ENCODE measurements at places on chromosomes 13 and 19.
A peak's percentile ranks its signal among the peaks of the same experiment; 100 is the strongest.

DNA sequence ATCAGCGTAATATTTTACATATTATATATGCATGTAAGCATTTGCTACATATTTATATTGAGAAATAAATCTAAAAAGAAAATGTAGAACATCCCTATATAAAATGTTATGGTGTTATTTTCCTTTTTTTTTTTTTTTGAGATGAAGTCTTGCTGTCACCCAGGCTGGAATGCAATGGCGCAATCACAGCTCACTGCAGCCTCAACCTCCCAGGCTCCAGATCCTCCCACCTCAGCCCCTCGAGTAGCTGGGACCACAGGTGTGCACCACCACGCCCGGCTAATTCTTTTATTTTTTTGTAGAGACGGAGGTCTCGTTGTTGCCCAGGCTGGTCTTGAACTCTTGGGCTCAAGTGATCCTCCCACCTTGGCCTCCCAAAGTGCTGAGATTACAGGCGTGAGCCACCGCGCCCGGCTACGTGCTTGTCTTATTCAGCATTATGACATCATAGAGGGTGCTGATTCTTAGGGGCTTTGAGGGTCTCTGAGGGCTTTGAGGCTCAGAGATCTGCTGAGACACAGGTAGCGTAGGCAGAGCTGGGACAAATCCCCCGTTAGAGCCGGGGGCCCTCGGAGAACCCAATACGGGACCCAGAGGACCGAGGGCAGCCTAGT, 101.9 kb downstream of the GADD45B start:
- no peak for DNase-seq

- no peak for DNase-seq
Measured at GRCh38 chr13:84810781-84811180, 928.5 kb upstream of the SLITRK1 start.

- peak; percentile 29 for DNase-seq
Measured at GRCh38 chr13:37074703-37075102, 15.2 kb upstream of the SUPT20H start.

GRCh38 chr13:33310245-33311038, 24.9 kb upstream of the STARD13 start:
- no peak for DNase-seq

- DNase-seq: no peak
Measured at GRCh38 chr19:54616821-54617560, 13.3 kb upstream of the LILRB1 start.

GRCh38 chr19:7799640-7800355, 30.2 kb upstream of the EVI5L start:
- peak; percentile 75 for DNase-seq

GRCh38 chr13:40756042-40756441, 14.9 kb downstream of the MRPS31 start:
- DNase-seq: no peak

DNA sequence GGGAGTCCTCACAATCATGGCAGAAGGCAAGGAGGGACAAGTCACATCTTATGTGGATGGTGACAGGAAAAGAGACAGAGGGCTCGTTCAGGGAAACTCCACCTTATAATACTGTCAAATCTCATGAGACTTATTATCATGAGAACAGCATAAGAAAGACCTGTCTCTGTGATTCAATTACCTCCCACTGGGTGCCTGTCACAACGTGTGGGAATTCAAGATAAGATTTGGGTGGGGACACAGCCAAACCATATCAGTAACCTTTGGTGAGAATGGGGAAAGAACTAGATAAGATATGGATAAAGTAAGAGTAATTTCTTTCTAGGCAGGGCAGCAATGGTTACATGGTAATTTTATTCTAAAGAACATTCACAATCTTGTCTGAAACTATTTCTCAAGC, 344.9 kb upstream of the KLF12 start:
- no peak for DNase-seq

DNA sequence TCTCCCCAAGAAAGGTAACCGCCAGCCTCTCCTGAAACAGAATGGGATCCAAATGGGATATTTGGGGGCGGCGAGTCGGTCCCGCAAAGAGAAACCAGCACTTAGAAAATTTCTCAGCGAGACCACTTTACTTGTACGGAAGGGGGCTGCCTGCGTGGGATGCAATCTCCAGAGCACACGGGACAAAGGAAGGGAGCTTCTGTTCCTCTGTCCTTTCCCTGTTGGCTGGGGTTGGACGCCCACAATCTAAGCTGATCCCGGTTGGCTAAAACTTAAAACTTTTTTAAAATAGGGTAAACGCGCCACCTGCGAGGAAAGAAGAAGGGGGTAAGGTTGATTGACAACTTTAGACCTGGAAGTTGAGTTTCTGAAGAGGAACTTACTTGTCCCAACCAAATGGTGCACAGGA, 826 bp upstream of the BSG start:
- DNase-seq: no peak

DNA sequence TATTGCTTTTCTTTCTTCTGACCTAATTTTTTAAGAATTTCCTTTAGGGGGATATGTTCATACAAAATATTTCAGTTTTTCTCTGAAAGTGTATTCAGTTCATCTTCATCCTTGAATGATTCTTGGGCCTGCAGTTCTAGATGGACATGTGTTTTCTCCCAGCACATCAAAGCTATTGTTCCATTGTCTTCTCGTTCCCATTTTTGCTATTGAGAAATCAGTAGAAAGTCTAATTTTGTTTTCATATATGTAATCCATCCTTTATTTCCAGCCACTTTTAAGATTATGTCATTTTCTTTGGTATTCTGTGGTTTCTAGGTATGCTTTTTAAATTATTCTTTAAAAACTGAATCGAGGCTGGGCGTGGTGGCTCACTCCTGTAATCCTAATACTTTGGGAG, 15.8 kb upstream of the GRAMD1A start:
- no peak for DNase-seq

- DNase-seq: no peak
Measured at GRCh38 chr19:31254611-31255010, 94.6 kb downstream of the TSHZ3 start.

GRCh38 chr19:7909471-7910067, 5.1 kb upstream of the TGFBR3L start:
- DNase-seq: no peak

- DNase-seq: no peak
Measured at GRCh38 chr13:32136716-32137115, 105.1 kb downstream of the FRY start.

GRCh38 chr19:4654437-4655361, 15.4 kb downstream of the TNFAIP8L1 start:
- DNase-seq: no peak

Measured in CD4-positive, alpha-beta T cell treated with Interleukin-2 at 100 ng/mL for 4 hours (primary cell).